ENCODE measurements at places on chromosomes 4 and X. TPM values are rescaled to one million over a fixed set of nuclear protein-coding genes. Genes with fewer than 3 reads are reported as not detected.

DNA sequence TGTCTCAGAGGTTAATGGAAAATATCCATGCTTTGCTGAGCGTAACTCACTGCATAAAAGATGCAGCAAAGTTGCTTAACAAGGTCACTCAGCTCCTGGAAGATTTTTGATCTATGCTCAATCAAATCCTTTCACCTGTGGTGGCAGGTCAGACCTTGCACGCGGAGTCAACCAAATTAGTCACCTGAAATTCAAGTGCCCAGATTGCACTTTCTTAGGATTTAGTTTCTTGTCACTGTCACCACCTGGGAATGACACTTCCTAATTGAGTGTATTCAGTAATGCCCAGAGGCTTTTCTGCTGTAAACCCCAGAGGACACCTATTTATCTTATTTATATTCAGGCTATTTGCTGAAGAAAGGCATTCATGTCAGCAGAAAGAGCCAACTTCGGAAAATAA lies 215.8 kb upstream of the SMIM31 start:
- no peak for DNase-seq

GRCh38 chr4:158068068-158068467 lies 104.8 kb downstream of the GASK1B start:
- no peak for DNase-seq

GRCh38 chr4:92241094-92241493 lies 62.7 kb upstream of the GRID2 start:
- no peak for DNase-seq

DNA sequence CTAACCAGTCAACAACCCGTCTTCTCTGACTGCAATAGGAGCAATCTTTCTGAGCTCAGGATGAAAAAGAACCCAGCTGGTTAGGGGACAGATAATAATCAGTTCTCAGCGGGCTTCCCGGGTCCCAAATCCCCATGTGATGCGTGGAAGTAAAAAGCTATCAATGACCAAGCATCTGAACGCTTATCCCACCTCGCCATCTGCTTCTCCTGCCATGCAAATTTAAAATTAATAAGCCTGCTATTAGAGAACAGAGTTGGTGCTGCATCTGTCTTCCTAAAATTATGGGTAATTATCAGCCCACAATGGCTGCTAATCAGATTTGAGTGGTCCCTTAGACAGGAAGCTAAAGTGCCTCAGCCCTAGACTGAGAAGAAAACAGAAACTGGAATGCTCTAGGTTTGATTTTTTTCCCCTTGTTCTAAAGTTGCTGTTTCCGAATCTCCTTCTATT lies 37.5 kb downstream of the AFAP1 start:
- no peak for DNase-seq

Gene KIAA1210
- total RNA-seq, result not detected
